ENCODE measurements at places on chromosomes 5 and 9. TPM values are rescaled to one million over a fixed set of nuclear protein-coding genes. Genes with fewer than 3 reads are reported as not detected.

ZNF367 gene
- total RNA-seq: 27.8 TPM

ZNF366 gene
- not detected for total RNA-seq

CFAP77 gene
- not detected for total RNA-seq

SET gene
- total RNA-seq: 301 TPM

Measured in activated T-helper 17 cell treated with anti-CD3 and anti-CD28 coated beads, Interleukin-2, amount 50 U/mL, for 72 hours (primary cell).